ENCODE measurements at places on chromosomes 4 and X.

DNA sequence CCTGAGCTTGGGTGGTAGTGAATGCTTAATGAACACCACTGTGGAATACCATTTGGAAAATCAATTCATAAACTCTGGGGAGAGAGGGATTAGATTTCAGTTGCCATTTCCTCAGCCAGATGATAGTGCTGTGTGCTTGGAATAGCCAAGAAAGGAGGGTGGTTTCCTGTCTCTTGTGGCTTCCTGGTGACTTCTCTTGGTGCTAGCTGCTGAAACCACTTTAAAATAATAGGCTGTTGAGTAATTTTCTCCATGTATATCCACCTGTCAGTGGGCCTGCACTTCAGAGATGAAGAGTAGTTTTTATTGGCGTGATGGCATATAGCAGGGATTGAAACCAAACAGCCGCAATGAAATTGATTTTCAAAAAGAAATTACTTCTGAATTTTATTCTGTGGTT is 11.8 kb downstream of the EDA start:
- no peak for DNase-seq

GRCh38 chrX:130212371-130212770 is 40.6 kb downstream of the RAB33A start:
- no peak for DNase-seq

- no peak for DNase-seq
These were observed 237.8 kb upstream of the JADE1 start for GRCh38 chr4:128571747-128572146.

DNA sequence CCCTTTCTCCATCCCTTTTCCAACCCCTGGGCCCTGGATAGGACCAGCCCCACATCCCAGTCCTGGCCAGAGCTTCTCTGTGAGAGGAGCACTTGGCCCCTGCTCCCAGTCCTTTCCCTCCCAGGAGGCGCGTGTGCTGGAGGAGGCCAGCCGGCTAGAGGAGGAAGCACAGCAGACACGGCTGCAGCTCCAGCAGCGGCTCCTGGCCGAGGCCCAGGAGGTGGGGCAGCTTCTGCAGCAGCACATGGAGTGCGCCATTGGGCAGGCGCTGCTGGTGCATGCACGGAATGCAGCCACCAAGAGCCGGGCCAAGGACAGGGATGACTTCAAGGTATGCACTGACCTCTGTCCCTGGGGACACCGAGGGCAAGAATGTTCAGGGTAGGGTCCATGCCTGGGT is 87.5 kb downstream of the EVC start:
- no peak for DNase-seq

GRCh38 chr4:22512306-22512705 is 3.6 kb downstream of the ADGRA3 start:
- DNase-seq = no peak

DNA sequence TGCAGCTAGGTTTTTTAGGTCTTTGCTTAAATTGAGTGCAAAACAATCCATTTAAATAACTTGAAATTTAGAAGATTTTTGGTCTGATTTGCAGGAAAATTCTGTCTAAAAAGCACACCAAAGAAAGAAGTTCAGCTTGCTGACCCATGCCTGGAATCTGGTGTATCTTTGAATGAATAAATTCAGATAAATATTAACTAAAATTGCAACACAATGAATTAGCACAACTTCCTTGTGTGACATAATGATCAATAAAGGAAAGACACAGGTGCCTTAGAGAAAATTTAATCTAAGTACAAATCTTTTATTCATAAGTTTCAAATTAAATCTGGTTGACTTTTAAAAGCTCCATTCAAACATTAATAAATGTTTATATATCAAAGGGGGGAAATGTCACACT is 791.5 kb upstream of the LCORL start:
- no peak for DNase-seq

DNA sequence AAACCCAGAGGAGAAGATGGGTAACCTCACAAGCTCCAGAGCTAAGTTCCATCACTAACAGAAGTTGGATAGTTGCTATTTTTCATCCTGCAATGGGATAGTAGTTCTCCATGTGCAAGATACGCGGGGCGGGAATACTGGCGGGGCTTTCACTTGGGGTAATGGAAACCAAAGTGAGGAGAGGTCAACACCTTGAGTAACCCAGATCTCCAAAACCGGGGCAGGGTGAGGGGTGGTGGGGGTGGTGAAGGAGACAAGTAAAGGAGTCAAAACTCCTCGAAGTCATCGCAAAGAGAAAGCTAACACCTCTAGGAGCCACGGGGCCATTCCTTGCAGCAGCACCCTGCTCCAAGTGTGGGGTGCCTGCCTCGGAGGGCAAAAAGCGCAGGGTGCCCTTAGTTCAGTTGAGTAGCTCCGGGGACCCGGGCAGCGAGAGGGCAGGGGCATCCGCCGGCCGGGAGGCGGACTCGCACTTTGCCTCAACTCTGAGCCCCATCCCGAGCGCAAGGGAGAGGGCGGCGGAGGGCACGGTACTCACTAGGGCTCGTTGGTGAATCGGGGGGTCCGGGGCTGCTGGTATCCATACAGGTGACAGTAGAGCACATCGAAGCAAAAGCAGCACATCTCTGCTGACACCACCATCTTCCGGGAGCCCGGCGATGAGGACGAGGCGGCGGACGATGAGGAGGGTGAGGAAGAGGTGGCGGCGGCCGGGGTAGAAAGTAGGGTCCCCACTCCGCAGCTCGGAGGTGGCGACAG is 645 bp downstream of the AMMECR1 start:
- DNase-seq = peak; percentile 0

GRCh38 chrX:25733148-25733547 is 405.0 kb upstream of the MAGEB18 start:
- no peak for DNase-seq

DNA sequence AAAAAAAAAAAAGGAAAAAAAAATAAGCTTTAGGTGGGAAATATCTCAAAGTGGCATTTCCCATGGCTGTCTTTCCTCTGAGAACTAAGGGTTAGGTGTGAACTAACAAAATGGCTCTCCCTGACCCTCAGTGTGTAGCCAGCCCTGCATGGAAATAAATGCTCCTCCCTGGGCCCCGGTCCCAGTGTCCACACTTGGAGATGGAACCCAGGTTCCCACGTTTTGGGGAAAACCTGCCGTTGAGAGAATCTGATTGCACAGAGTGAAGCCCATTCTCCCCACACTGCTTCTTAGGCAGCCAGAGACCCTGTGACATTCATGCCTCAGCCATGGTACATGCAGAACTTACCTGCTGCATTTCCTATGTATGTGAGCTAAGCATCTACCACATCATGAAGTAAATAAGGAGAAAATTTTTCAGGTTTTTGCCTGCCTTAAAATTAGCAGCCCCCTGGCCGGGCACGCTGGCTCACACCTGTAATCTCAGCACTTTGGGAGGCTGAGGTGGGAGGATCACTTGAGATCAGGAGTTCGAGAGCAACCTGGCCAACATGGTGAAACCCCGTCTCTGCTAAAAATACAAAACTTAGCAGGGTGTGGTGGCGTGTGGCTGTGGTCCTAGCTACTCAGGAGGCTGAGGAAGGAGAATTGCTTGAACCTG is 34.5 kb downstream of the HTT-AS start:
- DNase-seq = no peak

GRCh38 chr4:149723065-149723464 is 92.6 kb downstream of the IQCM start:
- no peak for DNase-seq

GRCh38 chrX:100662796-100663195 is 18.8 kb downstream of the SRPX2 start:
- no peak for DNase-seq

DNA sequence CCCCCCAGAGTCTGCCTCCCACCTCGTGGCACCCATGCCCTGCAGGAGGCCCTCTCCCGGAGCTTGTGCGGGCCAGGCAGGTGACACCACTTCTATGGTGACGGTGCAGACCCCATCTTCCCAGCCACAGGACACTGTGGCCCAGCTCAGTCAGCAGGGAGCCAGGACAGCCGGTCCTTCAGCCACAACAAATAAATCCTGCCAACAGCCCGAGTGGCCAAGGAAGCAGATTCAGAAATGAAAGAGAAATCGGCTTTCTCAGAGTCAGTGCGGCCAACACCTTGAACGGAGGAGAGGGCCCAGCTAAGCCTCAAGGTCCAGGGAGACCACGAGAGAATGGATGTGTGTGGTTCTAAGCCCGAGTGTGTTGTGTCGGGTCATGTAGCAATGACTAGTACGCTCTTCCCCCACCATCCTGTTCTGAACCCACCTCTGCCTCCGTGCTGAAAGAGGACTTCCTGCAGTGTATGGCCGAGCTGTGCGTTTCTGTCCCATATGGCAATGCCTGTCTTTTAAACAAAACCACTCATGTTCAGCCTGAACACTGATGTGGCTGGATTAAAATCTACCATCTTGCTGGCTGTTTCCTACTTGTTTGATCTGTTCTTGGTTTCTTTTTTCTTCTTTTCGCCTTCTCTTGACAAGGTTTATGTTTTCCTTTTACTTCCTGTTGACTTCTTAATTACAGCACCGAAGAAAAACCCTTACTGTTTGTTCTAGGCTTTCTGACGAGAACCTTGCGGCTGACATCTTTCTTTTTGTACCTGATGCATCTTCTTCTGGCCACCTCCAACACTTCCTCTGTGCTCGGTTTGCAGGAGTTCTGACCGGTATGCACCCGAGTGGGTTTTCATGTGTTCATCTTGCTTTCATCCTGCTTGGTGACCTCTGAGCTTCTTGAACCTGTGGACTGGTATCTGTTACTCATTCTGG is 53.1 kb downstream of the GAK start:
- DNase-seq = peak; percentile 21

DNA sequence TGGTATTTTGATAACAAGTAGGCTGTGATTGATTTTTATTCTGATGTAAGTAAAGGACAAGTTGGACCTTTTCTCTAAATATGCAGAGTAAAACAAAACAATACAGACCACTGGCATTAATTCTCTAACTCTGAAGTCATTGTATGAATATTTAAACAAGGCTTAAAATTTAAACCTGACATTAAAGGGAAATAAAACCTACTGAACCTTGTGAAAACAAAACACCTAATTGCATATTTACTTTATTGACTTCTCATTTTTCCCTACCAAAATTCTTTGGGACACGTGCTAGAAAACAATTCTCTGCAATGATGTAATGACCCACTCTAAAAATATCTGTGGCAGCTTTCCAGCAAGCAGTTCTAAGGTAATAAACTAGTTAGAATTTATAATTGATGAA is 369.7 kb upstream of the TRAM1L1 start:
- DNase-seq = no peak

DNA sequence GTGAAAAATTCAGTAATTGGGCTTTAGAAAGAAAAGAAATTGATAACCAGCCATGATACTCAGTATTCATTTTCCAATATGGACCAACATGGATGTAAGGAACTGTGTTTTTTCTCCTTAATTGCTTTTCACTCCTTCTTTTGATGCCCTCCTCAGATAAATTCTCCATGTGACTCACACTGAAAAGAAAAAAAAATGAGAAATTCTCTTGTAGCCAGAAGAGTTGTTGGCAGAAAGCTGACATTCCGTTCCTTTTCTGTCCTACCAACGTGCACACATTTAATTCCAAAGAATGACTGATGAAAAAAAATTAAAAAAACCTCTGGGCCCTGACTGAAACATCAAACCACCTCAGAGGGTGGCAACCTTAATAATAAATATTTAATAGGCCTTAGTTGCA is 153.1 kb downstream of the AMELX start:
- no peak for DNase-seq

DNA sequence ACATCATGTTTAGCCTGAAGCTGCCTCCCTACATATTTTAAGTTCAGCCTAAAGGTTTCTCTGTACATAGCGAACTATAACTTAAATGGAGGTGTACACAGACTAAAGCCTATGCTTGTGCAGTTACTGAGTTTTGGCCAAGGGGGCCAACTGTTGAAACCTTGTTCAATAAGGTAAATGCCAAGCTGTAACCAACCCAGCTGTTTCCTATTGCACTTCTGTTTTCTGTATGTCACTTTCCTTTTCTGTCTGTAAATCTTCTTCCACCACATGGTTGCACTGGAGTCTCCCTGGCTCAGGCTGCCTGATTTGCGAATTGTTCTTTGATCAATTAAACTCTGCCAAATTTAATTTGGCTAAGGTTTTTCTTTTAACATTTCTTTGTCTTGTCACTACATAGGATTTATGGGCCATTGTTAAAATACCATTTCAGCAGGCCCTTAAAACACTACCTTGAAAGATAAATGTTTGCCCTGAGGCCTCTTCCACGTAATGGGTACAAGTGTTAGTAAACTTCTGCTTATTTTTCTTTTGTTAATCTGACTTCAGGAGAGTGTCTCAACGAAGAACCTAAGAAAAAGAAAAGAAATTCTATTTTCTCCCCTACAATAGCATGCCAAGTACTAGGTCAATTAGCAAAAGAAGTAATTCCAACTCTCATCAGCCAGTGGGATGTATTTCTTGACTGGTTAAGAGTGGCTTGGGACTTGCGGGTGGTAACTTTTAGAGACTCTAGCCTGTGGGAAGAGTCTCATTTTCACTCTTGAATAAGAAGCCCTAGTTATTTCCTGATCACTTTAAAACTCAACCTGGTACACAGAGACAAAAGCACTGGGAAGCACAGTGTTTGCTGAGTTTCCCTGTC is 45.7 kb upstream of the PRSS12 start:
- DNase-seq = no peak

GRCh38 chrX:2548711-2549423 is 48.1 kb upstream of the DHRSX start:
- DNase-seq = no peak

DNA sequence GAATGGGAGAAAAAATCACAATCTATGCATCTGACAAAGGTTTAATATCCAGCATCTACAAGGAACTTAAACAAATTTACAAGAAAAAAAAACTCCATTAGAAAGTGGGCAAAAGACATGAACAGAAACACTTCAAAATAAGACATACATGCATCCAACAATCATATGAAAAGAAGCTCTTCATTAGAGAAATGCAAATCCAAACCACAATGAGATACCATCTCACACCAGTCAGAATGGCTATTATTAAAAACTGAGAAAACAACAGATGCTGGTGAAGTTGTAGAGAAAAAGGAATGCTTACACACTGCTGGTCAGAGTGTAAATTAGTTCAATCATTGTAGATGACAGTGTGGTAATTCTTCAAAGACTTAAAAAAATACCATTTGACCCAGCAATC is 306.0 kb upstream of the TBX22 start:
- no peak for DNase-seq

GRCh38 chrX:39438603-39439602 is 637.6 kb downstream of the MID1IP1 start:
- no peak for DNase-seq

DNA sequence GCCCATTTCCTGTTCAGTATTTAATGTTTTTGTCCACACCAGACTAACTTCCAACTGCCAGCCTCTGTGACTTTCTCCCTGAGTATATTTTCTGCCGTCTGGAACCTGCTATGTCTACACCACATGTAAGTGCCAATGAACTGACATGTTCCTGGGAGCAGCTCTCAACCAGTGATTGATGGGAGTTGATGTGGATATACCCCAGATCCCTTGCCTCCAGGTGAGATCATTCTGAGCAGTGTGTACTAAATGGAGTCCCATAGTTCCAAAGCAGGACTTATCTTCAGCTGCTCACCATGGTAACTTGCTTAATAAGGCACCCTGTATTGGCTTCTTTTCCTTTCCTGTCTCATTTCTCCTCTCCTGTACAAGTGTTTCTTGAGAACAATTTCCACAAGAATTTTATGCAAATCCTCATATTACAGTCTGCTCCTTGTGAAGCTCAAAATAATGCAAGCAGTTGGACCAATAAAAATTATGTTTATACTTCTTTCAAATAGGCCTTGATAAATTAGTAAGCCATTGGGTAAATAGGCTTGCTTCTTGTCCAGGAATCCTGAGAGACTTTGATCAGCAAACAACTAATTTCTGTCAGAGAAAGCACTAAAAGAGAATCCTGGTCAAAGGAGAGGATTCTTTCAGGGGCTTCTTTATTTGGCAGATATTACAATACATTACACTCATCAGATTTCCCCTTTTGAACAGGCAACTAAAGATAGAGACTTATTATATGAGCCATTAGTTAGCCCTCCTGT is 911.7 kb upstream of the NDST4 start:
- DNase-seq = no peak
